NCI-H345 (cell line): ENCODE measurements at places on chromosomes 6 and 20.
A peak's percentile ranks its signal among the peaks of the same experiment; 100 is the strongest.

DNA sequence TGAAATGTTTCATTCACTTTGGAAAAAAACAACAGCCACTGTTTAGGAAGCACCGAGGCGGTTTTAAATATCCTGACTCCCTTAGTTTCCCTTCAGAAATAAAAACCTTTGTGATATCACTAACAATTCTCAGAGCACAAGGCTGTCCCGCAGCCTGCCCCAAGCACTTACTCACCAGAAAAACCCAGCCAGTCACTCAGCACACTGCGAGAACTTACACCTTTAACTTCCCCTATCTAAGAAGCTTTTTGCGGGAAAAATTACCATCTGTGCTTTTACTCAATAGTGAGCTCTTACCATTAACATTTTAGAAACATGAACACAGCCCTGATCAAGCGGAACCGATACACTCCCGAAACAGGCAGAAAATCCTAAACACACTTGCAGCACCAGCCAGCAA is 9.3 kb downstream of the ZBTB46 start:
- no peak for DNase-seq

- no peak for DNase-seq
Measured at GRCh38 chr6:39217177-39217864, 12.0 kb downstream of the KCNK5 start.

- peak; percentile 73 for DNase-seq
Measured at GRCh38 chr6:37515712-37516075, 16.0 kb upstream of the CCDC167 start.

DNA sequence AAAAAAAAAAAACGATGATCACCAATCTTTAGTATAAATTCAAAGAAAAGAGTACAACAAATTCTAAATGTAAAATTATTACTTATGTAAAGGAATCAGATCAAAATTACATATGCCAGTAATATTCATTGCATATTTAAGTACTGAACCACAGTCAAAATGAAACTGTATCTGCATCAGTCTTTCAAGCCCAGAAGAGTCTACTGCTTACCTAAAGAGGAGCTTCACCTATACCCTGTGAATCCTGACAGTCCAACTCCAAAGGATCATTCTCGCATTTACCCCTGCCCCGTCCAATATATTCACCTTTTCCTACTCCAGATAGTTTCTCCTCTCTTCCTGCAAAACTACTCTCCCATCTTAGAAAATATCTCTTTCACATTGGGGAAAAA is 9.2 kb downstream of the ATG5 start:
- no peak for DNase-seq

DNA sequence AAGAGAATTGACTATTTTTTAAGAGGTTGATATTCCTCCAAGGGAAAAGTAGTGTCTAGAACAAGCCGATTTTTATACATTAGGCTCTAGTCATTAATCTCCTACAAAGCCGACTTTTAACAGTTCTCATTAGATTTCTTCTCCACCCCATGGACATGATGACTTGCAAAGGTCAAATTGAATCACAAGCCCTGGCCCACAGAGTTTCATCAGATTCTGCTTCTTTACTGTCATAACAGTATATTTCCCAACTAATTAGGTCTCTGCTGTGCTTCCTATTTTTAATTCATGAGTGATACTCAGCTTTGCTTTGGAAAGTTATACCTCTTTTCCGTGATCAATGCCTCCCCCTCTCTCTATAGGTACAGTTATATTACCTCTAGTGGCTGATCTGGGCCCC is 90.6 kb upstream of the ADGRB3 start:
- DNase-seq, result no peak

- DNase-seq, result no peak
Measured at GRCh38 chr6:7111095-7111690, 3.4 kb downstream of the RREB1 start.

DNA sequence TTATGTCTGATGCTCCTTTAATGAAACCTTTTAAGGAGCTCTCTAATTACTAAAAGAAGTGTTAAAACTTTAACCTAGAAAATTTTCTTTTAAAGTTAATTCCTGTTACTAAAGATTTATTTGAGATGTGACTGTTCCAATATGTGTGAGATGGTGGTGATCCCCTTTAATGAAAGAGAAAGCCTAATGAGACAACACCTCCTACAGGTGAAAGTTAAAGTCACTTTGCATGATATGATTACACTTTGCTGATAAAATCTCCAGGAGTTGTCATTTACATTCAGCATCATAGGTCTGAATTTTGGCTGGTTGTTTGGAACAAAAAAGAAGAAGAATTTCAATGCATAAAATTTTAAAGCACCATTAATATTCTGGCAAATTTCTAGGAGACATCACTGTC is 307.4 kb downstream of the TRDN start:
- no peak for DNase-seq

- DNase-seq, result peak; percentile 46
Measured at GRCh38 chr20:15654208-15654649, 919.0 kb downstream of the KIF16B start.

DNA sequence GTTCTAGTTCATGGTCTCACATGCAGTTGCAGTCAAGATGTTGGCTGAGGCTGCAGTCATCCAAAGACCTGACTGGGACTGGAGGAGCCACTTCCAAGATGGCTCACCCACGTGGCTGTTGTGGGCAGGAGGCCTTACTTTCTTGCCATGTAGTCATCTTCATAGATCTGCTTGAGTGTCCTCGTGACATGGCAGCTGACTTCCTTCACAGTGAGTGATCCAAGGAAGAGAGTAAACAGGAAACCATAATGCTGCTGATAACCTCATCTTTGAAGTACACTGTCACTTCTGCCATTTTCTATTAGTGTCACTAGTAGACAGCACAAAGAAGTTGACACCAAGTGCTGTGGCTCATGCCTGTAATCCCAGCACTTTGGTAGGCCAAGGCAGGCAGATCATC is 40.1 kb upstream of the AKIRIN2 start:
- no peak for DNase-seq

DNA sequence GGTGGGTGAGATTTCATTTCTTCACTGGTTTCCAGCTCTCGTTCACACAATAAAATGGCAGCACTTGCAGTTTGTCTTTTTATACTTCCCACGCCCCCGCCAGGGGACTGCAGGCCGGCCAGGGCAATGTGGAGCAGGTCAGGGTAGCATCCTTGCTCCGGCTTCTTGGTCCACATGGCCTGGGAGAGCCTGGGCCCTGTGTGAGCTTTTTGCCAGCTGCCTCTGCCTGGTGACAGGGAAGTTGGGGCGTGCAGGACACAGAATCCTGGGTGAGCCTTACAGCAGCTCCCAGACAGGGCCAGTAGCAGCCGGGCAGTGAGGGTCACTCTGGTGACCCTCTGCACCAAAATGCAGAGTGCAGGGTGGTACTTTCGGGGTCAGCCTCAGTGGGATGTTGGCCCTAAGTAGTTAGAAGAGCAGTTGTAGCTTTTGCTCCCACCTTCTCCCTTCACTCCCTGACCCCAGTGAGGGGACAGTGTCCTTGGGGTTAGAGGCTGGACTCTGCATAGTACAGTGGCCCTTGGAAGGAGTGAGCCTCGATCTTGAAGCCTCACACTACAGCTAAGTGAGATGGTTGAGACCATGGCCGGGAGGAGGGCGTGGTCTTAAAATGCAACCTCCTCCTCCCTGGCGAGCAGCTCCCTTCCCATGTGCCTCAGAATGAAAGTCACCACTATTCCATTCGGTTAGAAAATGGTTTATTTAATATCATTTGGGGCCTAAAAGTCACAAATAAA is 23.8 kb downstream of the PYGB start:
- DNase-seq, result no peak

- DNase-seq, result no peak
Measured at GRCh38 chr6:114364301-114364700, 21.5 kb upstream of the HS3ST5 start.

DNA sequence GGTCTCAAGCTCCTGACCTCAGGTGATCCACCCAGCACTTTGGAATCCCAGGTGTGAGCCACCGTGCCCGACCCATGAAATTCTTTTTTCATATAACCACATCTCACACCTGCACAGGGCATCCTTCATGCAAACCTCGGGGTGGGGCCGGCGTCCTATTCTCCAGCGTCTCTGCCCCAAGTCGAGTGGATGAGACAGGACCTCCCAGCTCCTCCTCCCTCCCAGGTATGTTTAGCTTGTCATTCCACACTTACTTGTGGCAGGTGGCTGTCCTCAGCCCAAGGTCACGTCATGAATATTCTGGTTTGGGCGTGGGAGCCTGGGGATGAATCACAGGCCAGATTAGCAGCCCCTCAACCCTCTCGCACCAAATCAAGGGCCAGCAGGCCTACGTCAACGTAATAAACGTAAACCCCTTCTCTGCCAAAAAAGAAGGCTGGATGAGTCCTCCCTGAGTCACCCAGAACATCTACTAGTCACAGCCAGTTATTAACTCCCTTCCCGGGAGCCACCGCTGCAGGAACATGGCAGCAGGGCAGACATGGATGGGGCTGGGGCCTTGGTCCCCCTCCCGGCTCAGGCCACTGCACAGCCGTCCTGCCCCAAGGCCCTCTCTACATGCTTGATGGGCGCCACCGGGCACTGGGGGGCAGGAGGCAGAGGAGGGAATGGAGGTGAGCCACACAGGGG is 91.7 kb downstream of the YTHDF1 start:
- no peak for DNase-seq

- DNase-seq, result no peak
Measured at GRCh38 chr6:30829639-30830255, 54.6 kb upstream of the DDR1 start.

DNA sequence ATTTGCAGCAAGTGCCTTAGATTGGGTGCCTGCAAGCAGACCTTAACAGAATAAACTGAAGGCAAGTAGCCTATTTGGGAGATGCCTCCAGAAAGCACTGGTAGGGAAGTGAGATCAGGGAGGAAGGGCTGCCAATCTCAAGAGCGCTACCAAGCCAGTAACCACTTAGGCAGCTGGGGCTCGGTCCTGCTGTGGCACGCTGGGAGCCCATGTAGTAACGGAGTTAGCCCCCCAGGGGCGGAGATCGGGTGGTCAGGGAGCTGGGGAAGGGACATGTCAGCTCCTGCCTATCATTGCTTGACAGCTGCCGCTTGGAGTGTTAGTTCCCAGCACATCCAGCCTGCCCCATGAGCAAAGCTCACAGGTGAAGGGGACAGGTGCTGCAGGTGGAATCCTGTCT is 127.0 kb downstream of the CEBPB start:
- DNase-seq, result peak; percentile 84

- DNase-seq, result no peak
Measured at GRCh38 chr20:46731770-46732169, 22.3 kb downstream of the SLC2A10 start.

DNA sequence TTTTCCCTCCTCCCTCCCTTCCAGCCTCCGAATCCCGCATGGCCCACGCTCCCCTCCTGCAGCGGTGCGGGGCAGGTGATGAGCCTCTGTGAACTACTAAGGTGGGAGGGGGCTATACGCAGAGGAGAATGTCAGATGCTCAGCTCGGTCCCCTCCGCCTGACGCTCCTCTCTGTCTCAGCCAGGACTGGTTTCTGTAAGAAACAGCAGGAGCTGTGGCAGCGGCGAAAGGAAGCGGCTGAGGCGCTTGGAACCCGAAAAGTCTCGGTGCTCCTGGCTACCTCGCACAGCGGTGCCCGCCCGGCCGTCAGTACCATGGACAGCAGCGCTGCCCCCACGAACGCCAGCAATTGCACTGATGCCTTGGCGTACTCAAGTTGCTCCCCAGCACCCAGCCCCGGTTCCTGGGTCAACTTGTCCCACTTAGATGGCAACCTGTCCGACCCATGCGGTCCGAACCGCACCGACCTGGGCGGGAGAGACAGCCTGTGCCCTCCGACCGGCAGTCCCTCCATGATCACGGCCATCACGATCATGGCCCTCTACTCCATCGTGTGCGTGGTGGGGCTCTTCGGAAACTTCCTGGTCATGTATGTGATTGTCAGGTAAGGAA is at the start of gene OPRM1:
OPRM1 (plus strand) TSS at position 10 of the 612 bp plus-strand sequence; CDS start at position 315, 305 bp downstream.
- DNase-seq, result no peak

DNA sequence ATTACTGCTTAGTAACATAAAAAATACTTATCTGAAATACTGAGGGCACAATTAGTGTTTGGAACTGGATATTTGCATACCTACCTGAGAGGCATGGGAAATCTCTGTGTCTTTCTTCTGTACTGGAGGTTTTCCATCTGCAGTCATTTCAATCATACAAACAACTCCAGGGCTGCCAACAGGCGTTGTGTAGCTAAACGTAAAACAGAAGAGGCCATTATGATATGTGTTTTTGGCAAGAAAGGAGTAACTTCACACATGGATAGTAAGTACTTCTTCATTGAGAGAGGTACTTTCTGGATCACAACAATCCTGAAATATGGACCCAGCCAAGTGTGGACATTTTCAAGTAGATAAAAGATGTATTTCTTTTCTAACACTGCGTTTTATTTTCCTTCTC is 363.4 kb downstream of the PHF3 start:
- no peak for DNase-seq

DNA sequence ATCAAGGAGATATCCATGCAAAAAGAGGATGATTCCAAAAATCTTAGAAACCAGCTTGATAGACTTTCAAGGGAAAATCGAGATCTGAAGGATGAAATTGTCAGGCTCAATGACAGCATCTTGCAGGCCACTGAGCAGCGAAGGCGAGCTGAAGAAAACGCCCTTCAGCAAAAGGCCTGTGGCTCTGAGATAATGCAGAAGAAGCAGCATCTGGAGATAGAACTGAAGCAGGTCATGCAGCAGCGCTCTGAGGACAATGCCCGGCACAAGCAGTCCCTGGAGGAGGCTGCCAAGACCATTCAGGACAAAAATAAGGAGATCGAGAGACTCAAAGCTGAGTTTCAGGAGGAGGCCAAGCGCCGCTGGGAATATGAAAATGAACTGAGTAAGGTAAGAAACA is 10.1 kb upstream of the SNRNP48 start:
- DNase-seq, result no peak

- no peak for DNase-seq
Measured at GRCh38 chr6:54729716-54730115, 116.9 kb upstream of the FAM83B start.

GRCh38 chr6:75386050-75386770 is 101.6 kb upstream of the TMEM30A start:
- no peak for DNase-seq

GRCh38 chr20:42134265-42135098 is 516.3 kb upstream of the CHD6 start:
- DNase-seq, result no peak

- no peak for DNase-seq
Measured at GRCh38 chr20:5734602-5735001, 15.6 kb upstream of the SHLD1 start.

GRCh38 chr6:98581705-98582104 is 252.7 kb upstream of the POU3F2 start:
- DNase-seq, result no peak

GRCh38 chr6:16949716-16950115 is 152.1 kb upstream of the STMND1 start:
- no peak for DNase-seq
